ENCODE measurements at places on chromosomes 16 and 17.

DNA sequence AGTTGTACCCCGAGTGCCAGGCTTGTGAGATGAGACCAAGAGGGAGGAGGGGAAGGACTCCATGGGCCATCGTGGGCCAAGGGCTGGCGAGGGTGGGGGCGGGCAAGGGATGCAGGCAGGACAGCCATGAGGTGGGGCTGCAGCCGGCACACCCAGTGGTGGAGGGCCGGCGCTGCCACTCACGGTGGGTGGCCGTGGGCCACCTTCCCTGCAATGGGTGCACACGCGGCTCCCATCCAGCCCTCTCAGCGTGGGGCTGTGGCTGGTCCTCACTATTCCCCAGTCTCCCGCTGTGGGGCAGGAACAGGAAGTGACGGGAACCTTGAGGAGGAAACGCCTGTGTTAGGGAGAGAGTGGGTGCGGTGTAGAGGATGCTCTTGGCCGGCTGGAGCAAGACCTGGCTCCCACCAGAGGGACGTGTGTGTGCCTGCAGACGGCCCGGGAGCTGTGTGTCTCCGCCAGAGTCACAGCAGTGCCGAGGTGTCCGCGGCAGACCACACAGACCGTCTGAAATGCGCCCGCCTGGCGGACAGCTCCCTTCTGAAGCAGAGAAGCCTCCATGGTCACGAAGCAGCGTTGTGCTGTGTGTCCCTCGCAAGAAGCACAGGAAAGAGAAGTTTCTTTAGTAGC, 23.6 kb downstream of the CIBAR2 start:
- no peak for DNase-seq

DNA sequence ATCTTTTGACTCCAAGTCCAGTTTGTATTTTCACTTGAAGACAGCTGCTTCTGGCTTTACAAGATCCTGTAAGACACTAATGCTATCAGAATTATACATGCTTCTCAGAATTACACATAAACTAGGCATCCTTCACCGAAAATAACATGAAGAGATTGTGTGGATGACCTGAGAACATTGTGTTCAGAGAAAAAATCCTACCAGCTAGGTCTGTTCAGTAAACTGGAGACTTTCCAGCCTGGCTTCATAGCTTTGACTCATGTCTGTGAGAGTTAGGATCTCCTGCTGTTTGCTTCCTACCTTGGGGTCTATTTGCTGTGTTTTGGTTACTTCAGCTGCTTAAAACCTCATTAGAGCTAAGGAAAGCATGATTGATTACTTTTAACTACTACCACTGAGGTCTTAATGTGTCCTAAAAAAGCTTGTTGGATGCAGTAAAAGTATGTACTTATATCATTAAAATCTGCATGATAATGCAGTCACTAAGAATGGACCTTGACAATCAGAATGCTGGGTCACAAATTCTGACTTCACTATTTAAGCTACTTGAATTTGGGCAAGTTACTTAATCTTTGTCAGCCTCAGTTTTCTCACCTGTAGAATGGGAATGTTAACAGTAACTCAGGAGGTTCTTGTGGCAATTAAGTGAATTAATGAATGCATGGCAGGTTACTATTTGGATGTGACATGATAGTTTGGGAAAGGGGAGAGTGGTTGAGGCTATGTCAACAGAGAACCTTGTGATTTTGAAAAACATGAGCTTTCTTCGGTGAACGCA, 8.0 kb upstream of the MYH13 start:
- DNase-seq, result no peak

DNA sequence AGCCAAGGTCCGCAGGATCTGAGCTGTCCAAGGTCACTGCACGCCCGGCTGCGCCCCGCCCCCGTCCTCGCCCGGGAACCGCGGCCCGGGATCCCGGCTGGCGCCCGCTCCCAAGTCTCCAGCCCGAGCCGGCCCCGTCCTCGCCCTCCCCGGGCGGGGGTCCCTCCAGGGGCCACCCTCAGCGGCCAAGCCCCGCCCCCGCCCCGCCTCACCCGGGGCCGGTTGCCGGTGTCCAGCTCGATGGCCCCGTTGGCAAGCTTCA, 216 bp downstream of the VPS9D1 start:
- DNase-seq, result no peak

DNA sequence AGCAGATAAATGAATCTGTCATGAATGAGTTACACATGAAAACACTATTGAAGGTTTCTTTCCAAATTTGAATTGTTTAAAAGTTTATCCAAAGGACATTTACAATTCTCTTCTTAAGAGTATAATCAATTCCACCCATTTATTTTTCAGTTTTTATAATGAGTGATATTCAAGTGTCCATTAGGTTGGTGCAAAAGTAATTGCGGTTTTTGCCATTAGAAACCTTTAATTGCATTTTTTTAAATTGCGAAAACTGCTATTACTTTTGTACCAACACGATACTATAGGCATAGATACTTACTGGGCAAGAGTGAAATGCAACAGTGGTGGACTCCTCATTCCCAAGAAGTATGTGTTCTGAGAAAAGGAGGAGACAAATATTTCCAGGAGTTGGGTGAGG, 422.7 kb upstream of the MON1B start:
- DNase-seq, result no peak

GRCh38 chr17:16329519-16330271, 23.6 kb downstream of the CENPV start:
- DNase-seq, result no peak

GRCh38 chr17:77478281-77478680, 337.5 kb downstream of the SEC14L1 start:
- DNase-seq, result no peak

- DNase-seq, result no peak
These were observed 40.8 kb downstream of the MRM1 start for GRCh38 chr17:36641877-36642845.

GRCh38 chr17:48484850-48485249, 46.0 kb downstream of the HOXB1 start:
- DNase-seq, result peak; percentile 72

Data from epithelial cell of proximal tubule (primary cell).